Heart right ventricle (tissue), 16 donors: ENCODE measurements at places on chromosomes 2 and 18. TPM values are rescaled to one million over a fixed set of nuclear protein-coding genes. Genes with fewer than 3 reads are reported as not detected.

CDCA7 gene
- polyA plus RNA-seq, result 0.33 TPM

DIS3L2 gene
- polyA plus RNA-seq, result 22.5 TPM

CYP27A1 gene
- polyA plus RNA-seq, result 8.9 TPM

ABCG8 gene
- 0.15 TPM for polyA plus RNA-seq

ZNF521 gene
- 3.3 TPM for polyA plus RNA-seq

ECEL1 gene
- polyA plus RNA-seq, result not detected

CFAP221 gene
- polyA plus RNA-seq, result 0.14 TPM

CDK15 gene
- polyA plus RNA-seq, result 0.15 TPM

TDRD15 gene
- not detected for polyA plus RNA-seq

CHAC2 gene
- 2.0 TPM for polyA plus RNA-seq

RSAD2 gene
- polyA plus RNA-seq, result 1.6 TPM

NTSR2 gene
- polyA plus RNA-seq, result 0.10 TPM

DNA sequence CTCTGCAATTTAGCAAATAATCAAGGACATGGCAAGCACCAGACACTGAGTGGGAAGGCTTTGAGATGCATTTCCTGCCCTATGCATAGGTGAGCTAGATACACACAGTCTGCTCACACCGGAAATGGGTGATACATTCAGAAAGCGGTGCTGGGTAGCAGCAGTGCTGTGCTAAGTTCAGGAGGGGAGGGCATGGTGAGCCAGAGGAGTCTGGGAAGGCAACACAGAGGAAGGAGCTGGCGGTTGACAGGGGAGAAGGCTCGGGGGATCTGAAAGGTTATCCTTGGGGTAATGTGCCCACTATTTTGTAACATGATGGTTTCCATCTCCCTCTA, 57.4 kb upstream of the EPAS1 start:
- no peak for DNase-seq

DNA sequence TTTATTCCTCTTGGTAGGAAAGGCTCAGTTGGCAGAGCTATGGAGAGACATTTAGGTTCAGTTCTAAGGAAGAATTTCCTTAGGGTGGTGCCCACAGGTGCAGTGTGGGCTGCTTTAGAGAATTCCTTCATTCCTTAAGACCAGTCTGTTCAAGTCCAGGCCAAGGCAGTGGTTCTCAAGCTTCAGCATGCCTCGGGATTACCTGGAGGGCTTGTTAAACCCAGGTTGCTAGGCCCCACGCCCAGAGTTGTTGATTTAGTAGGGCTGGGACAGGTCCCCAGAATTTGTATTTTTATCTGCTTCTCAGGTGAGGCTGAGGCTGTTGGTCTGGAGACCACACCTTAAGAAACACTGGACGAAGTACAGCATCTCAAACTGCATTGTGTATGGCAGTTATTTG, 68.9 kb downstream of the CERS6 start:
- DNase-seq, result no peak

DNA sequence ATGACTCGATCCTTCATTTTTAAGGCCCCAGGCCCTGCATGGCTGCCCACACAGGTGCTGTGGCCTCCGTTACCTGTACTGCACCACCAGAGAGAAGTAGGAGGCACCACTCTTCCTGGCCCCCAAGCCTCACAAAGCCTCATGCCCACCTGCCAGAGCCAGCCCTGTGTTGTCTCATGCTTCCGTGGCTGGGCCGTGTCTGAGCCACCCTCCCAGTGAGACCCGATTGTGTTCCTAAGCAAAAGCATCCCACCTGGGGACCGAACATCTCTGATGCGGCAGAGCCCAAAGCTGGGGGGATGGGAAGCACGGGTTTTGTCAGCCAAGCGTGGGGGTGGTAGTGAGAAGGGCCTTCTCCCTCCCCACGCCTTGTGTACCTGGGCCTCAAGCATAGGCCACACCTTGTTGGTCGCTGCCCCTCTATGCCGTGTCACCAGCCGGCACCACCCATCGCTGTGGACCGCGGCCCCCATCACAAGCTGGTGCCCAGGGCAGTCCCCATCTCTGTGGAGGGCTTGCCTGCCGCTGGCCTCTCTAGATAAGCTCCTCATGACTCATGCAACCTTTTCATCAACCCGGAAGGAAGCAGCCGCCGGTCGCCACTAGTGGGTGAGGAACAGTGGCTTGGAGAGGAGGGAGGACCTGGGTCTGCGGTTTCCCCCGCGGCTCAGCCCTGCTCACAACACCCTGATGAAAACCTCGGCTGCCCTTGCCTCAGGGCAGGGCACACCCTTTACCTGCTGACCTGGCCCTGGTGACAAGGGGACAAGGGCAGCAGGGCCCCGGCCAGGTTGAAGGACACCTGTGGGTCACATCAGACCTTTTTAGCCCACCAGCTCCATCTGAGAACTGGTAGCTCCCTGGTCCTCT, 2.7 kb upstream of the RNPEPL1 start:
- DNase-seq, result peak; percentile 80

GRCh38 chr2:158502974-158503373, 46.2 kb downstream of the PKP4 start:
- no peak for DNase-seq

- DNase-seq, result no peak
These were observed 188.1 kb downstream of the LAMA1 start for GRCh38 chr18:6929370-6930102.

- no peak for DNase-seq
These were observed 25.9 kb upstream of the LBH start for GRCh38 chr2:30205456-30205855.

DNA sequence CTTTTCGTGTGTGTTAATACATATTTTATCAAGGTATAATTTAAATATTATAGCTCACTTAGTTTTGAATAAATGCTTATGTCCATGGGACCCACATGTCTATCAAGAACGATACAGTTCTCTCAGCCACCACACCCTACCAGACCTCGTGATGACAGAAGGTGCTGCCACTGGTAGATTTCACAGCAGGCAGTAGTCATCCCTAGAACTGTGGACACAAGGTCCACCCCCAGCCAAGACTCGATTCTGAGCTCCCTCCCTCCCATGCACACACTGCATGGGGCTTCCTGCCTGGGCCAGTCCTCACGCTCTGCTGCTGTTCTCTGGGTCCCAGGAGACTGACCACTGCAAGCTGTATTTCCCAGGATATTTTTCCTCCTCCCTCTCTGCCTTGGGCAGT, 26.5 kb upstream of the CREB1 start:
- peak; percentile 39 for DNase-seq

- no peak for DNase-seq
These were observed 182.9 kb downstream of the VWC2L start for GRCh38 chr2:214593727-214594126.

GRCh38 chr2:207166039-207166348, 246 bp upstream of the KLF7 start:
- DNase-seq, result peak; percentile 99

- DNase-seq, result no peak
These were observed 62.0 kb downstream of the BCL2L11 start for GRCh38 chr2:111182740-111183139.

GRCh38 chr2:180978903-180979748, 1.3 kb upstream of the UBE2E3 start:
- DNase-seq, result no peak

- DNase-seq, result no peak
These were observed 26.2 kb downstream of the UNC50 start for GRCh38 chr2:98634406-98635092.

GRCh38 chr18:69854455-69854854, 93.2 kb downstream of the CD226 start:
- no peak for DNase-seq

- no peak for DNase-seq
These were observed 415.3 kb upstream of the ZEB2 start for GRCh38 chr2:144935191-144935590.

DNA sequence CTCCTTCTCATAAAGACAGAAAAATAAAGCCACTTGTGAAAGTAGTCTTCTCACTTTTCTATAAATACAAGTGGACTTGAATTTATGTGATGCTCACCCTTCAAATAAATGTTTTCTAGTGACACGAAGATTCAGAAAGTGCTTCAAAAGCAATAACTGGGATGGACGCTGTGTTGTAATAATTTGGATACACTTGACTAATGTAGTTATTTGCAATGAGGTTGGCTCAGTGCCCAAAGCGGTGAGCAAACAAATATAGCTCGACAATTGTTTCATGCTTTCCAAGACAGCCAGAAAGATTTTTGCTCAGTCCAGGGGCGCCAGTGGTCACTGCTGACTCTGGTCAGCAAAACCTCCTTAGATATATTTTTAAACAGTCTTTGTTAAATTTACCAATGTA, 278.6 kb upstream of the KLHL14 start:
- DNase-seq, result no peak

DNA sequence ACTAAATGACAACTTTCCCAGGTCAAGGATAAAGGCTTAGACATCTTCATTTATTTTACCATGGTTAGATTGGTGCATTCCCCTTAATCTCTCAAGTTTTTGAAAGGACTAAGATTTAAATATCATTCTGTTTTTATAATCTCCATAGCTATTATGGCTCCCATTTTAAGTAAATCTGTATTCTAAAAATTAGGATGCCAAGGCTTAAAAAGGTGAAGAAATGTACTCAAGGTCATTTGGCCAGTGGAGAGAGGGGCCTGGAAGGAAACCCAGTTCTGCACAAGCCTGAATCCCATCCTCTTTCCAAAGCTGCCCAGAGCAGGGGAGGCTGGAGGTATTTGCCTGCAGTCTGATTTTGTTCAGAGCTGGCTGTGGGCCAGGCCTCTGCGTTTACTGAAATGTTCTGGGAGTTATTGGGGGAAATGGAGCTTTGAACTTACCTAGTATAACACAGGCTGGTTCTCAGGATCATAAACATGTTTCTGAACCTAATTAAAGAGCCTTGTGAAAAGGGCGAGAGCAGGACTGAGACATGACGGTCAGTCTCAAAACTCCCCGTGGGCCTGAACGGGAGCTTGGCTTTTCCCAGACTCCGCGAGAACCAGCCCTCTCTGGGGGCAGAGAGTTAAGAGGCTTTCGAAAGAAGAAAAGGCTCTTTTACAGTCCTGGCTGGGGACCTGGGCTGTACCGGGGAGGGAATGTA, 85.6 kb downstream of the DDX1 start:
- DNase-seq, result no peak

- DNase-seq, result no peak
These were observed 29.2 kb upstream of the CERS6 start for GRCh38 chr2:168426861-168427260.

GRCh38 chr2:160460333-160460731, 33.3 kb downstream of the RBMS1 start:
- no peak for DNase-seq

- peak; percentile 34 for DNase-seq
These were observed 138.6 kb downstream of the LOXHD1 start for GRCh38 chr18:46518438-46518837.

DNA sequence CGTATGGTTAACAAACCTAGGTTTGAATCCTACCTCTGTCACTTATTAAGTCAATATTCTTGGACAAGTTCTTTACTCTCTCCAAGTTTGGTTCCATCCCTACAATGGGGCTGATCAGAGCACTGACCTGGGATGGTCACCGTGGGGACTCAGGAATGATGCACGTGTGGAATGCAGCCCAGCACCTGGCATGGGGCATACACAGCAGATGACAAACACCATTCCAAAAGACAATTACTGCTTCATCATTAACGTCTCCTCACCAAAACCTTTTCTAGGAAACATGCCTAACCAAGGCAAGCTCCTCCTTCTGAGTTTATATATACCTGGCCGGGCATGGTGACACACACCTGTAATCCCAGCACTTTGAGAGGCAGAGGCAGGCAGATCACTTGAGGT, 532.9 kb upstream of the ID2 start:
- DNase-seq, result no peak

DNA sequence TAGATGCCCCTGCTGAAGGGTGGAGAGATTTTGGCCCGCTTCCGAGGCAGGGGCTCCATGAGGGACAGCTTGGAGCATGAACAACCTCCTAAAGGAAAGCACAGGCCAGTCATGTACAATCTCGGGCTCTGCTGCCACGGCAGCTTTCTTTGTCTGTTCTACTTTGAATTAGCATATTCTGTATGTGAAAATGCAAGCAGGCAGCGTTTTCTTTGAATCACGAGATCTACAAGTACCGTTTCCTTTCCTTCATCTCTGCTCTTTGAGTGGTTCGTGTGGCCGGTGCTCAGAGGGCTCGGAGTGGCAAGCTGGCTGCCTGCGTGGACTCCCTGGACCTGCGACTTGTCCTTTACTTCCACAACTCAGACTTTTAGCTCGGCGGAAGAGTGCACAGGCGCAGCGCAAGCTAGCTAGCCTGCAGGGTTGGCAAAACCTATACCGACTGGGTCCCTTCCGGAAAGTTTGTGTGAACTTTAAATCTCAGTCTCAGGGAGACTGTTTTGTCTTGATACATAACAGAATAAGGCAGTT, 6.9 kb downstream of the TWIST2 start:
- DNase-seq, result no peak

DNA sequence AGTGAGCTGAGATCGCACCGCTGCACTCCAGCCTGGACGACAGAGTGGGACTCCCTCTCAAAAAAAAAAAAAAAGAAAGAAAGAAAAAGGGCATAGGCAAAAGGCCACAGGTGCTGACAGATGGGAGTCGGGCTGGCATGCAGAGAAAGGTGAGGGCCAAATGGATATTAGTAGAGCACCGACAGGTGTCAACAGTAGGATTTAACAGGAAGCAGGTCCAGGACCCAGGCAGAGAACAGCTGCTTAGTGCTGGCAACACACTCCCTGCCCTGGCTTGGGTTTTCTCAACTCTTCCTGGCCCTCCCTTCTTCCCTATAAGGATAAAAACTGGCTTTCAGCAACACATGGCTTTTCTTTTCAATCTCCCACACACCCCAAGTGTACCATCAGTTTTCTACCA, 84.9 kb downstream of the MRO start:
- no peak for DNase-seq

GRCh38 chr2:155412598-155412997, 714.1 kb downstream of the KCNJ3 start:
- no peak for DNase-seq

DNA sequence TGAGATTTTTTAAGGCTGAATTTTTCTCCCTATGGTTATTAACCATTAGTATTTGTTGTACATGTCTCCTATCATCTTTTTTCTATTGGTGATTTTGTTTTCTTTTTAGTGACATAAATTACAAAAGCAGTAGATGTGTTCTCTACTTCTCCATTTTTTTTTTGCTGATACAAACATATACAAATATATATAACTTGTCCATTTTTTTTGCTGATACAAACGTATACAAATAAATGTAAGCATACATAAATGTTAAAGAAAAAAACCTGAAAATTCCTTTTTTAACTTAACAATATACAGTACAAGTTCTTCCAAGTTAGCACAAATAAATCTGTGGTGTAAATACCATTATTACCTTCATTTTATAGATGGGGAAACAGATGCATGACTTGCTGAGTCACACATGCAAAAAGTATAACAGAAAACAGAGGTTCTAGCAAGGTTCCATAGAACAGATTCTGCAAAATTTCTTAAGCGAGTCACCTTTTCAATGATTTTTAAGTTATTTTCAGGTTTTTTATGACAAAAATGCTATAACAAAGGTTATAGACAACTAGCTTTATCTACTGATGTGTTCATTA, 2.1 kb downstream of the MSGN1 start:
- DNase-seq, result no peak

GRCh38 chr2:10245661-10246060, 57.0 kb upstream of the HPCAL1 start:
- DNase-seq, result no peak

DNA sequence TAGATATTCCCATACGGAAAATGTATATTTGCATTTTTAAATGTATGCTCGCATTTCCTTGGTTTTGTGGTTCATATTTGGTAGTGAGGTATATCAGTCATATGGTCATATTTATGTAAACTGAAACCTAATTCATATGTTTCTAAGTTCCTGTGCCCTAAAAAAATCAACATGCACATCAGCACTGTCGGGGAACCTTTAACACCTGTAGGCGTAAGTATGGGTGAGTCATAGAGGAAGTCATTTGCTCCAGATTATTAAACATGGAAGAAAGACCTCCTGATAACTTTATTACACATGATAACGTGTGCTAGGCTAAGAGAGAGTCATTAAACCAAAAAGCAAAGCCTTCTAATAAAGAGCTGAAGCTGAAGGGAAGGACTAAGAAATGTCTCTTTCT, 437.7 kb downstream of the NRXN1 start:
- no peak for DNase-seq
